ENCODE measurements at places on chromosomes 5 and 9.
A peak's percentile ranks its signal among the peaks of the same experiment; 100 is the strongest.

GRCh38 chr5:60811105-60811504, 33.0 kb downstream of the ELOVL7 start:
- DNase-seq, result no peak

DNA sequence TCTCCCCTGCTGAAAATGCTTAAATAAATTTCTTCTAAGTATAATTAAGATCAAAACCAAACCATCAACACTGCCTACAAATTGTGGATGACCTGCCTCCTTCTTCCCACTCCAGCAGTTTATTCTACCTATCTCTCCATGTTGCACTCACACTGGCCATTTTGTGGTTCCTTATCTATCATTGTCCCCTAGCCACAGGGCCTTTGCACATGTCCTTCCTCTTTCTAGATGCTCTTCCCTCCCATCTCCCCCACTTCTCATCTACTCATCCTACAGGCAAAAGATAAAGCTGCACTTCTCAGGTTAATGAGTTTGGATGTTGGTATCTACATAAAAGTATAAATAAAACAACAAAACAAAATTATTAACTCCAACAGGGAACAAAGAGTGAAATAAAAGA, 70.6 kb upstream of the CCNG1 start:
- no peak for DNase-seq

GRCh38 chr5:118326481-118327045, 661.8 kb downstream of the DTWD2 start:
- DNase-seq, result no peak

DNA sequence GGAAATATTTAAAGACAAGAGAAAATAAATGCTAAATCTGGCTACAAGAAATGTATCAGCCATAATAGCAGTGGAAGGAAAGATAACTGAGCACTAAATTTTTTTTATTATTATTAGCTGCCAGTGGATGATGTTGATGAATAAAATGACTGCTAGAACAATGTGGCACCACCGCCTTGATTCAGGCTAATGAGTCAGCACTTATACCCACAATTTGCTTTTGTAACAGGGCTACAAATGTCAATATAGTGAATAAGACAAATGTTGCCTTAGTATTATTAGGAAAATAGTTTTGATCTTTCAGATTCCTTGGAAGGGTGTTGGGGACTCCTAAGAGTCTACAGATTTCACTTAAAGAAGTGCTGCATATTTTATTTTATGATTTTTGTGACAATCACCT, 555.2 kb upstream of the GRAMD2B start:
- DNase-seq, result no peak

DNA sequence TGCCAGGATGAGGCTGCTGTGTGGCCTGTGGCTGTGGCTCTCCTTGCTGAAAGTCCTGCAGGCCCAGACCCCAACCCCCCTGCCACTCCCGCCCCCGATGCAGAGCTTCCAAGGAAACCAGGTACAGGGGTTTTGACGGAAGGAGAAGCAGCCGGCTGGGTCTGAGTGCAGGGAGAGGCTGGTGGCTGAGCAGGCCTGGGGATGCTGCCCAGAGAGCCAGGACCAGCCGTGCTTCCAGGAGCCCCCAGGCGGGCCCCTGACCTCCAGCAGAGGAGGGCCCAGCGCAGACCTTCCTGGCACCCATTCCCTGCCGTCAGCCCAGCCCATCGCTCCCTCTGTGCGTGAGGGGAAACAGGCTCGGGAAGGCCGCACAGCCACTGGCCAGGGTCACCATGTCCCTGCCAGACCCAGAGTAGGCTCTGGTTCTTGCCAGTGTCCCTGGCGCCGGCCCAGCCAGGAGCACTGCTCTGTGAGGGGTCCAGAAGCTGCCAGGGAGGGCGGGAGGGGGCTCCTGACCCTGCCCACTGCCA, 313 bp downstream of the LCN12 start:
- no peak for DNase-seq

DNA sequence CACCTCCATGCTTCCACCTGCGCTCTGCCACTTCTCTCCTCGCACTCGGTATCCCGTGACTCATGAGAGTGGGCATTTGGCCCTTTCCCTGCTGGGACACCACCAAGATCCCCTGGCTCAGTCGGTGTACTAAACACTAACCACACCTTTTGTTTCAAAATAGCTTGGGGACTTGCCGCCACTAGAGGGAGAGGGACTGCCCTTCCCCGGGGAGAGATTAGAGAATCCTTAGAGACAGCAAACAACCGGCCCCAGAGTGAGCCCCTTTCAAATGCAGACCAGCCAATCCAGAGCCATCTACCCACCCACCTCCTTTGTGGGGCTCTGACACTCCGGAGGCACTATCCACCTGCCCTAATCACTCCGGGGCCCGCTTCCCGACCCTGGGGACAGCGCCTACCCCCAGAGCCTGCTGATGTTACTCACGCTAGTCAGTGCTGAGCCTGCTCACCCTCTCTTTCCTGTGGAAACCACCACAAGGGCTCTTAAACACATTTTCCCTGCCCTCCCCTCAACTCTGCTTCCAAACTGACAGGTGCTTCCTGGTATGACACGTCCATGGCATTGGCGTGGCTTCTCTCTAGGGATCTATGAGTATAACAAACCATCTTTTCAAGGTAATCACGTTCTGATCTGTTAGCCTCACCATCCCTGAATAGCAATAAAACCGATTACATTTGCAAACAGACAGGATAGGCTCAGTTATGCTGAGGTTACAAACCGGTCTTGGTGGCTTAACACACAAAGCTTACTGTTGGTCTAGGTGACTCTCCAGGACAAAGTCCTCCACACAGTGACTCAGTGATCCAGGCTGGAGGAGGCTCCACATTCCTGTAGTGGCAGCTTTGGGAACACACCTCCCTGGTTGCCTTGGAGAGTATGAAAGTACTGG, 180.1 kb upstream of the MVB12B start:
- DNase-seq, result peak; percentile 11

DNA sequence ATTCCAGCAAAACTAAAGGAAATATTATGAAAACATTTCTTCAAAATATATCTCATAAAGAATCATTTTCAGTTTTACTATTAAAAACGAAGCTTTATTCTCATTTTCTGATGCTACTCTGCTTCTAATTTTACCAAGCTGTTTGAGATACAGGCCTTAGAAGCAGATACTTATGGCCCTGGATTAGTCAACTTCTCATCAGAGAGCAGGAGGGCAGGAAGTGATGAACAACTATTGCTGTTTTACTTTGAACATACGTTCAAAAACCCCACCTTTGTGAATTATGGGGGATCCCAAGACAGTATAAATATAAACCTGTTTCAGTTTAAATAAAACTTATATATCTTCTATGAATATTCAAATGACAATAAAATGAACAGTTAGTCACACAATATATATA, 16.0 kb downstream of the MPDZ start:
- DNase-seq, result no peak

DNA sequence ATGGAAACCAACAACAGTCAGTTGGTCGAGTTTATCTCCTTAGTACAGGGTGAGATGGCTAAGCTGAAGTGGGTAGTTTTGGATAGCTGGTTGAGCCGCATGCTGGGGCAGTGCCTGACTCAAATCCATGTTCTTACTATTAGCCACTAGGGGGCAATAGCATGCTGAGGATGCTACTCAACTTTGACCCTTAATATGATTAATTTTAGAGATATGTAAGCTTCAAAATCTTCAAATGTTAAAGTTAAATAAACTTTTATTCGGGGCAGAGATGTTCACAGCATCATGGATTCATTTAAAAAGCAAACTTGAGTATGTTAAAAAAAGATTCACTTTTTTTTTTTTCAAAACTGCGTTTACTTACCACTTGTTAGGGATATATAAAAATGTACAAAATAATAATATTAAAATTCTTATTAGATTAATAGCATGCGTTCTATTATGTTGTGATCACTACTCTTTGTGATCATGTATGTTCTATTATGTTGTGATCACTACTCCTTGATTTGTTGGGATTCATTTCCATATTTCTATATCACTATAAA, 57.0 kb downstream of the C9orf153 start:
- peak; percentile 2 for DNase-seq

DNA sequence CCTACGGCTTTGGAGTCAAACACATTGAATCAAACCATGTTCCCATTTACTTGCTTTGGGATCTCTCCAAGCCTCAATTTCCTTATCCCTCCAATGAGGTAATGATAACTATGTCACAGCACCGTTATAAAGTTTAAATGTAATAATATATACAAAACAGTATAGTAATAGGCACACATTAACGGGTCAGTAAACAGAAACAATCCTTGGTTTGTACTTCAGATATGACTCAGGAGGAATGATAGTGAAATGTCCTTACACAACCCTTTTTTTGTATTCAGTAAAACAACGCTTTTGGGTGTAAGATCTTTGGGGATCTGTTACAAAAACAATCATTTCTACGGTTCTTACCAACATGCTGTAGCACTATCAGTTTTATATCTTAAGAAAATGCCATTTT, 178.5 kb upstream of the GNA14 start:
- no peak for DNase-seq

- DNase-seq, result no peak
These were observed 358.2 kb upstream of the TLE4 start for GRCh38 chr9:79213417-79214125.

GRCh38 chr9:126860757-126861466, 473 bp downstream of the ZBTB34 start:
- peak; percentile 5 for DNase-seq

- DNase-seq, result no peak
These were observed 66.5 kb upstream of the STC2 start for GRCh38 chr5:173394701-173395100.

GRCh38 chr5:160492565-160492964, 70.9 kb downstream of the PTTG1 start:
- no peak for DNase-seq

DNA sequence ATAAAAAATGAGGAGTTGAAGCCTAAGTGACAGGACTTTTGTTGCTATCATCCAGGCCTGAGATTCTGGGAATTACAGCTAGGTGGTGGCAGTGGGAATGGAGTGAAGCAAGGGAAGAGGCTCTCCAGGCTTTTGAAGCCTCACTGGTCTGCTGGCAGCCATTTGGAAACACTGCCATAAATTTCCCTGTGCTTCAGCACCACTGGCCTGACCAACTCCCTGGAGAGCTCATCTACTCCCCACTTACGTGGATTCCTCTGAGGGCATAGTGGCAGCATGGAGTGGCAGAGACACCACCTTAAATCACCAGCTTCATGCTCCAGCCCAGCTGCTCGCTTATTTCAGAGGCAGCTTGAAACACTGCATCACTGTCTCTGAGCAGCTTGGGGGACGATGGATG, 518.2 kb downstream of the TLR4 start:
- no peak for DNase-seq

DNA sequence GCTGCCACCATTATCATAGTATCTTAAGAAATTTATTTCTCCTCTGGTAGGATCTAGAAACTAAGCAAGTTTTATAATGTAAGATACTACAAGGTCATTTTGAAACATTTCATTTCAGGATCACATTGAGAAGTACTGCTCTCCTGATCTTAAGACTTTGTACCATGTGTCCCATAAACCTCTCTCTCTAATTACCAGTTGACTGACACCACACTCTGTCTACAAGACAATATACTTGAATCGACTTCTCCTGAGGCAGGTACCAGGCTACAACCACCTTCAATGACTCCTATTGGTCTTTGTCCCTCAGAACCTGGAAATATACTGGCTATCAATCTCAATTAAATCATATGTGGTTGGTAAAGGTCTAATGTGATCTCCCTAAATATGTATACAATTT, 597.0 kb downstream of the PTPRD start:
- no peak for DNase-seq

- DNase-seq, result peak; percentile 3
These were observed 516.6 kb downstream of the RAB3C start for GRCh38 chr5:59099270-59099994.

DNA sequence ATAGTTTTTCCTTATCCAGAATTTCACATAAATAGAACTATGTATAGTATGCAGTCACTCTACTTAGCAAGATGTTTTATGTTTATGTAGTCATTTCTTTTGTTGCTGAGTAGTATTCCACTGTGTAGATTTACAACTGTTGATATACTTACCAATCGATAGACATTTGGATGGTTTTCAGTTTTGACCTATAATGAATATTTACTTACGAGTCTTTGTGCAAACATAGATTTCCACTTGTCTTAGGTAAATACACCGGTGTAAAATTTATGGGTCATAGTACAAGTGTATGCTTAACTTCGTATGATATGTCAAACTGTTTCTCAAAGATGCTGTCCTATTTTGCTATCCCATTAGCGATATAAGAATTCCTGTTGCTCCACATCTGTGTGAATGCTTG, 19.7 kb upstream of the OR2K2 start:
- DNase-seq, result no peak

- peak; percentile 45 for DNase-seq
These were observed 53.0 kb downstream of the NUP214 start for GRCh38 chr9:131178382-131178781.

GRCh38 chr5:151562019-151562707, 29.0 kb downstream of the FAT2 start:
- DNase-seq, result no peak
